ENCODE measurements at places on chromosomes 11 and 22. TPM values are rescaled to one million over a fixed set of nuclear protein-coding genes. Genes with fewer than 3 reads are reported as not detected.

LRRC10B gene
- total RNA-seq = not detected

APOL5 gene
- total RNA-seq = not detected

C11orf65 gene
- total RNA-seq = 0.23 TPM

GRAMD1B gene
- not detected for total RNA-seq

OR10AG1 gene
- not detected for total RNA-seq

FADD gene
- total RNA-seq = 46.4 TPM

UPK3A gene
- not detected for total RNA-seq

C1QTNF4 gene
- total RNA-seq = 0.08 TPM

NLRP10 gene
- total RNA-seq = 0.08 TPM

MRGPRX4 gene
- total RNA-seq = 0.55 TPM

WBP2NL gene
- total RNA-seq = not detected

THYN1 gene
- total RNA-seq = 67.1 TPM

MUC5AC gene
- not detected for total RNA-seq

SBF1 gene
- total RNA-seq = 67.3 TPM

GLYATL1 gene
- 0.19 TPM for total RNA-seq

CREB3L1 gene
- total RNA-seq = 0.31 TPM

CD44 gene
- total RNA-seq = 963 TPM

GAB4 gene
- total RNA-seq = not detected
